8988T (cell line): ENCODE measurements at places on chromosomes 1 and 21.

GRCh38 chr1:195740862-195741261 is 867.4 kb downstream of the KCNT2 start:
- DNase-seq: no peak

- DNase-seq: no peak
These were observed 110.1 kb downstream of the SLC45A1 start for GRCh38 chr1:8427986-8428385.

DNA sequence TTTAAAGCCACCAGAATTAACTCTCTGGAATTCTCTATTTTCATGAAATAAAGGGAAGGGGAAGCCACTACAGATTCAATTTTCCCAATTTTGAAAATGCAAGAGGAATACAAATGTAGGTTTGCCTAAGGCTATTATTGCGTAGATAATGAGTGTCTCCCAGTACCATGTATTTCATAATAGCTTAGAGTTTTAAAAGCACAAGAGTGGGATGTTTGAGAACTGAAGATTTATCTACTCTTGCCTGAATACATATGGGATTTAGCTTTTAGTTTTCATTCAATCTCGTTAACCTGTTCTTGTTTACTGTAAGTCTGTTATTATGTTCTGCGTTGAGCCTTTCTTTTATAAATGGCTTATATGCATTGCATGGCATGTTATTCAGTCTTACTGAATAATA is 795.1 kb downstream of the BRINP3 start:
- no peak for DNase-seq

GRCh38 chr1:168700575-168701268 is 28.3 kb downstream of the DPT start:
- DNase-seq: no peak

GRCh38 chr1:1162597-1163537 is 10.8 kb upstream of the TTLL10 start:
- DNase-seq: no peak

- no peak for DNase-seq
These were observed 1.1 kb downstream of the RASAL2 start for GRCh38 chr1:178094739-178095645.

GRCh38 chr1:153192697-153193096 is 10.5 kb upstream of the LELP1 start:
- DNase-seq: no peak

DNA sequence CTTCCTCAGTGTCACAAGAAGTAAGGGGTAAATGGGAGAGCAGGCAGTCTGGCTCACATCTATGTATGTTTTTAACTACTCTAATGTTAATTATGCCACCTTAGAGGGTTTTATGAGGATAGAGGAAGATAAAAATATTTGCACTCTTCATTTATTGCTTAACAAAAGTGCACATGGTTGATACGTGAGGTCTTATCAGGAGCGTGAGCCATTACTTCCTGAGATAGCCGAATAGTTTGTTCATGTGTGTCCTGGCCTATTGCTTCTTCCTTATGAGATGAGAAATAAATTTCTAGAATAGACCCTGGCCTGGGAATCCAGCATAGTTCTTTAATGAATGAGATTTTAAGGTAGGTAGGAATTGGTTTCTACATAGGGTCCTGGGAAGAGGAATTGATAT is 471.1 kb upstream of the B3GALT2 start:
- no peak for DNase-seq

GRCh38 chr1:180912211-180912800 is 391 bp upstream of the KIAA1614 start:
- DNase-seq: no peak

GRCh38 chr1:230632273-230632873 is 9.9 kb upstream of the COG2 start:
- peak; percentile 32 for DNase-seq

- DNase-seq: no peak
These were observed 25.5 kb downstream of the UTS2 start for GRCh38 chr1:7827126-7827955.

- no peak for DNase-seq
These were observed 1.5 kb downstream of the ENTREP3 start for GRCh38 chr1:155253797-155254196.

DNA sequence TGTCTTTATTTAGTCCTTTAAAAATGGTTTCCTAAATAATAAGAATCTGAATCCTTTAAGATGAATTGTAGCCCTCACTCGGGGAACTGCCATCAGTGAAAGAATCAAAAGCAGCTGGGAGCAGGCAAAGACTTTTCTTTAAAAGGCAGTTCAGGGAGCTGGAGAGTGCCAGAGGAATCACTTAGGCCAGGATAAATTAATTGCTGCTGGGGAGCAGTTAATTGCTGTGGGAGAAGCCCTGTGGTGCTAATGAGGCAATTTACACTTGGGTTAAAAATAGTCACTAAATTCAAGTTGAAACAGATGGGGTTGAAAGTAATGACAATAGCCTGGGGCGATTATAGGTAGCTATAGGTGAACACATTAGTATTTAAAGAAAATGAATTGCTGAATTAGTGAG is 38.7 kb upstream of the COL24A1 start:
- no peak for DNase-seq

- no peak for DNase-seq
These were observed 19.6 kb upstream of the RBM15 start for GRCh38 chr1:110319332-110320167.

DNA sequence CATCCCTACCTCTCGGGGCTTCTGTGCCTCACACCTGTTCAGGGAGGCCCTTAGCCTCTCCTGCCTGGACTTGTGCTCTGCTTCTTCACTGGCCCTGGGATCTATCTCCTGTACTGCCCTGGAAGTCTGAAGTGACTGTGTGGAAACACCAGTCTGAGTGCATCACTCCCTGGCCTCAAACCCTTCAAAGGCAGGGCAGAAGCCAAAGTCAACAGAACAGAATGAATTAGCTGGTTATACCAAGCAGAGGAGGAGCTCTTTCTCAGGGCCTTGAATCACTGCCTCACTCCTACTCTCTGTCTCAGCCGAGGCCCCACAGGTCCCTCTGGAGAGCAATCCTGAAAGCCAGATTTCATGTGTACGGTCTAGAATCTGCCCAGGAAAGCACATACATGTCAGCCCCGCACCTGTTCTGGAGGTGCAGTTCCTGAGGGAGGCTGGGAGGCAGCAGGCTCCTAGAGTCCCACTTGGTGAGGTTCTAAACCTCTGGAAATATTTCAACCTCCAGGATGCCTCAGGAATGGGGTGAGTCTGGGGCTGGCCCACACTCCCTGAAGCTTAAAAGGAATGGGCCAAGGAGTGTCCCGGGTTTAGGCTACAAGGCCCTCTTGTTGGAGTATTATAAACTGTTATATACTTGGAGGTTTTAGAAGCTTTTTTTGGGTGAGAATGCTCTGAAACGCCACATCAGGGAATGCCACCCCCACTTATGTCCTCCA is 98.3 kb downstream of the ABCA4 start:
- no peak for DNase-seq

DNA sequence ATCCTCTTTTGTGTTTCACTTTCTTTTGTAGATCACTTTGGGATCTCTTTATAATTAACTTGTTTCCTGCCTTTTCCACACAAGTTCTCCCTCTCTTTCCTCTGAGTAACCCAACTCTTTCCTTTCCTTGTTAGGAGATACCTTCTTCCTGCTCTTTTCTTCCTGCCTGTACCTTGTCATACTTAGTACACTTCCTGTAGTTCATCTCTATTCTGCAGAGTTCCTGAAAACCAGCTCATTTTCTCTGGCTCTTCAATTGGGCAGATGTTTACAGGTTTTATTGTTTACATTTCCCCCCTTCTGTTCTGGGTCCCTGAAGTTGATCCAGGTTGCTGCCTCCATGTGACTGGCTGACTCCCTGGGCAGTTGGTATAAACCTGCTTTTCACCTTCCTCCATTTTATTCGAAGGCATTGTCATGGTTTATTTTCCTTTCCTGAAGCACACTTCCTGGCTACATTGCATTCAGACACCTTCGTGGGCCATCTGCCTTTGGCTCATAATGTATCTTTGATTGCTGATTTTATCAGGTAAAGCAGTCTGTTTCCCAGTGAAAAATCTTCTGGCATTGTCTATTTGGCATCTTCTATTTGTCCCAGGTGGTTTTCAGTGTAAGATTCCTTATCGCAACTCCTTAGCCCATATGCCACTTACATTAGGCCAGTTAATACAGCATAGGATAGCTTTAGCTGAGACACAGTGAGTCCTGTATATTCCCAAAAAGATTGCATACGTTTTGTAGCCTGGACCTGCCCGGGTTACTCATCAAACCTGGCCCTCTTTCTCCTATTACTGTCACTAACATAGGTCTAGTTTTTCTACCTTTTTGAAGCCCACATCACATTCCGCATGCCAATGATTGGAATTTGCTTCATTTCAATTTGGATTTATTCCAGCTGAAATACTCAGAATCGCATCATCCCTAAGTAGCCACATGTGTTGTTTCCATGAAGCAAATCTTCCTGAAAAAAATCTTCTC is 15.4 kb downstream of the CTH start:
- DNase-seq: no peak

- DNase-seq: no peak
These were observed 45.4 kb upstream of the TNFRSF1B start for GRCh38 chr1:12121212-12122003.

DNA sequence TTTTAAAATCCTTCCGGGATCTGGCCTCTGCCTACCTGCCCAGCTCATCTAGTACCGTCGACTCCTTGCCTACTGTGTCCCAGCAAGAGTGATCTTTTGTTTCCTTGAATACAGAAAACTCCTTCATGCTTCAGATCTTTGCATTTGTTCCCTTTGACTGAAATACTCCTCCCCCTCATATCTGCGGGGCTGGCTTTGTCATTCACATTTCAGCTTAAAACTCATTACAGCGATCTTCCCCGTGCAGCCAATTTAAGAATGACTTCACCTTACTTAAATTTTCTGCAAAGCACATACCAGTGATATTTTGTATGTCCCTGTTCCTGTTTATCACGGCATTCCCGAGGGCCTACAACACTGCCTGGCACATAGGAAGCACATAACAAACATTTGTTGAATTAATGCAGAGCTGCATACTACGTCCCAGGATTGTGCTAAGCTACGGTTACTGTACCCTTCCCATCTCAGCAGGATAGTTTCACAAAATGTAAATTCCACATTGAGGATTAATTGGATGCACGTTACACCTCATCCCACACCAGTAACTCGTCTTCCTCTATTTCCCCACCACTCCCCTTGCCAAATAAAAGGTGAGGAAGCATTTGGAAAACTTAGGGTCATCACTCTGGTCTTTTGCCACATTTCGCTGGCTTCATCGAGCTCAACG is 837 bp upstream of the DESI2 start:
- no peak for DNase-seq

GRCh38 chr1:198701766-198702539 is 63.1 kb downstream of the PTPRC start:
- no peak for DNase-seq

DNA sequence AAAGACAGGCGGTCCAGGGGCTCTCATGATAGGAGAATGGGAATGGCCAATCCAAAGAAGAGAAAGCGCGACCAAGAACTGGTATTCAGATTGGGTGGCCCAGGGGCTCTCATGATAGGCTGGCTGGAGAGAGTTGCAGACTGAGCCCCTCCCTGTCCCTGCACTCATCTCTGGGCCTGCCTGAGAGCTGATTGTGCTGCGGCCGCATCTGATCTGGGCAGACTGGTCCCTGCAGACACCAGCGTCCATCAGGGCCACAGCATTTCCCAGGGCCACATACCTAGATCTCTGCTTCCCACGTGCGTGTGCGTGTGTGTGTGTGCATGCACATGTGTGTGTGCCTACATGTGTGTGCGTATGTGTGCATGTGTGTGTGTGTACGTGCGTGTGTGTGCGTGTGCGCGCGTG is 30.4 kb upstream of the MAN1C1 start:
- no peak for DNase-seq

GRCh38 chr1:197933647-197934046 is 16.5 kb downstream of the LHX9 start:
- no peak for DNase-seq

DNA sequence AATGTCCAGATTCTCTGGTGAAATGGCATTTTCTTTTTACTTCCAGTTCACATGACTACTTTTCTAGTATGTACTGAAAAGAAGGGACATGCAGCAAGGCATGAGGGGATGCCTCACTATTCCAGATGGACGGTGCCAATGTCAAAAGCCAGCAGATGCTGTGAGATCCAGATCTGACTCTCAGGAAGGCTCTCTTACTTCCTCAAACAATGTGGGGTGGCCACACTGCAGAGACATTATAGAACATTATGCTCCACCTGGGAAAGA is 17.7 kb downstream of the CRYZ start:
- no peak for DNase-seq

DNA sequence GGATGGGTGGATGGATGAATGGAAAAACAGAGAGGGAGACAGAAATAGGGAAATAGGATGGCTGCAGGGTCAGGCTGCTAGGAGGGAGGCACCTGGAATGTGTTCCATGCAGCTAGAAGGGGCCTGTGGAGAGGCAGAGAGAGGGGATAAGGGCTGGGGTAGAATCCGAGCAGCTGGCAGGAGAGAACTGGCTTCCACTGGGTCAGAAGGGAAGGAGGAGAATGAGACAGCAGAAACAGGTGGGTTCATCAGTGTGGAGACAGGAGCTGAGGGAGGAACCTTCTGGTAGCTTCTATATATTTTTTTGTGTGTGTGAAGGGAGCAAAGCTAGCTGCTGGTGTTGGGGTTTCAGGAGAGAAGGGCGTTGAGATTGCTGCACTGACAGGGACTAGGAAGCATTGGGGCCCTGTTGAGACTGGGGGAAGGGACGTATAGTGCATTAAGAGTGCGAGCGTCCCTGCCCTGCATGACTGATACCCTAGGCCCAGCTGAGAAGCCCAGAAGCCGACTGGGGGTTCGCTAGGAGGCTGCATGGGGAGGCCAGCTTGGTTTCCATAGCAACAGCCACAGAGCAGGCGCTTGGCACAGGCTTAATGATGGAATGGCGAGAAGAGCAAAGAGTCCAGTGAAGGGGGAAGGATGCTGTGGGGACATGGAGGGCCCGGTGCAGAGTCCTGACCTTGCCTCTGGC is 14.8 kb upstream of the KIF21B start:
- DNase-seq: no peak

- DNase-seq: peak; percentile 83
These were observed 132.9 kb upstream of the WNT4 start for GRCh38 chr1:22275626-22276395.

DNA sequence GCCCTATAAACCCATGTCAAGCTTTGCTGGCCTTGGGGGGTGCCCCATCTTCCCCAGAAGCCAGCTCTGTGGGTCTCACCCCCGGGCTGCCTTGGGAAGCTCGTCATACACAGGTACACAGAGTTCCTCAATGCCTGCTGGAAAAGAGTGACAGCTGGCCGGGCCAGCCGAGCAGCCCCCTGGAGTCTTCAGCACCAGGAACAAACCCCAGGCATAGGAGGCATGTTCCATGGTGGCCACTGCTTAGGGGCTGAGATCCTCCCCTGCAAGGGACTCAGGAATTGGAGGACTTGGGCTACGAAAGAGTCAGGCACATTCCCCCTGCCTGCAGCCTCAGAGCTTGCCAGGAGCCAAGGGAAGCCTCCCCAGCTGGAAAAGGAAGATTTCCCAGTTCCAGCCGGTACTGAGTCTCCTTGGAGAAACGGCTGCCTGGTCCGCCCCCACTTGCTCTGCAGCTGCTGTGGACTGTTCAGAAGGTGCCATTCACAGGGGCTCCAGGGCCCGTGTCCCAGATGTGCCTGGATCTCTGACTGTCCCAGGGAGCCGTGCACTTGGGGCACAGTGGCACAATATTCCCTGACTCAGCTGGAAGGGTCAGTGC is 89.5 kb downstream of the STUM start:
- no peak for DNase-seq

GRCh38 chr1:207941665-207942064 is 30.7 kb upstream of the CD34 start:
- DNase-seq: no peak

- no peak for DNase-seq
These were observed 201.6 kb upstream of the PLXNA2 start for GRCh38 chr1:208445758-208446203.
